ENCODE measurements at places on chromosomes 5 and 9. TPM values are rescaled to one million over a fixed set of nuclear protein-coding genes. Genes with fewer than 3 reads are reported as not detected.
A peak's percentile ranks its signal among the peaks of the same experiment; 100 is the strongest.

DNA sequence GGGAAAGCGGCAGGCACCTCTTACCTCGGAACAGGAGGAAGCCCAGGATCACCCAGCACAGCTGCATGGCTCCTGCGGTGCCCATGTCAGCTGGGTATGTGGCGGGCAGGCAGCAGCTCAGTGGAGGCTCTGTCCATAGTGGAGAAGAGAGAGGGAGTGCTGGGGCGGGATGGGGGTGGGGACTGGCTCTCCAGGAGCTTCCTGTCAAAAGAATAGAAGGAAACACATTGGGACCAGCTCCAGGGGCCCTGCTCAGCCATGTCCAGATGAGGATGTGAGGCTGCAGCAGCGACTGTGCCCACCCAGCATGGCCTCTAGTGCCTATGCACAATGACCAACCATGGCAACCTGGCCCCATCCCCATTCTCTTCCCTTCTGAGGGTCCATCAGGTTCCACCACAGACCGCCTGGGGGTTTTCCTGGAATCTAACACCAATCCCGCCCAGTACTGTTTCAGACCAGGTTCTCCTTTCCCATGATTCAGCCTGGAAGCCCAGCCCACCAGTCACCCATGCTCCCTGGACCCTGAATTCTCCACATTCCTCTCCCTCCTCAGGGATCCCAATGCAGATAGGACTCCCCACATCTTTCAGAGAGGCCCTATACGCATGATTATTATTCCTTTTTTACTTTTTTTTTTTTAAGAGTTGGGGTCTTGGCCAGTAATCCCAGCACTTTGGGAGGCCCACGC, at the start of gene ECSCR:
ECSCR (minus strand) TSS at position 158 of the 691 bp plus-strand sequence; CDS start at position 85, 73 bp downstream.
- DNase-seq = no peak

DNA sequence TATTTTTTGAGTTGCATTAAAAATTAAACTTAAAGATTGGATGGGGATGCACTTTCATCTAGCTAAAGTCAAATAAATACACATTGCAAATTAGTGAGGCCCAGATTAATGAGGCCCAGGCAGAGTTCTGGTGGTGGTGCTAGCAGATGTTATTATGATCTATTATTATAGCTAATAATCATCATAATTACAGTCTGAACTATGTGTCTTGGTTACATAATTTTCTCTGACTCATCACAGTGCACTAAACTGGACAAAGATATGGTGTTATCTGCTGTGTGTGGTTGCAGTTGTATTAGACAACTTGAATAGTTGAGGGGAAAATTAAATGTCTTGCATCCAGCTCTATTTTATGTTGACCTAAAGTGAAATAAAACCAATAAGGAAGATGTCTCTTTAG, 568.8 kb downstream of the TLR4 start:
- DNase-seq = no peak

DNA sequence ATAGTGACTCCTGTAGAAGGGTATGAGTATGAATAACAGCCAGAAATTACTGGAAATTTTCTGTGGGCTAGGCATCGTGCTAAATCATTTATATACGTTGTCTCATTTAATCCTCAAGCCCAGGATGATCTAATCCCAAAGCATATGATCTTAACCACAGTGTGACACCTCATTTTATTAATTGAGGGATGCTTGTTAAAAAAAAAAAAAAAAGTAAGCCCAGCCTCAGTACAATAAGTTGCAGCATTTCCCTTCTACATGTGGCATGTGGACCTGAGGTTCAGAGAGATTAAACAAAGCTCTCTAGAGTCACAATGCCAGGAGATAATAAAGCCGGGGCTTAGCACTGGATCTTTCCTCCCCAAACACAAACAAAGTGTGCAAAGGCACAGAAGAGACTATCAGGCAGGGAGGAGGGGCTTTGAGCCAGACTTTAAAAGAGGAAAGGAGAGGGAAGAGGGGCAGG, 49.5 kb downstream of the KLF4 start:
- DNase-seq = no peak

GRCh38 chr5:26674846-26675245, 363.5 kb downstream of the CDH9 start:
- no peak for DNase-seq

DNA sequence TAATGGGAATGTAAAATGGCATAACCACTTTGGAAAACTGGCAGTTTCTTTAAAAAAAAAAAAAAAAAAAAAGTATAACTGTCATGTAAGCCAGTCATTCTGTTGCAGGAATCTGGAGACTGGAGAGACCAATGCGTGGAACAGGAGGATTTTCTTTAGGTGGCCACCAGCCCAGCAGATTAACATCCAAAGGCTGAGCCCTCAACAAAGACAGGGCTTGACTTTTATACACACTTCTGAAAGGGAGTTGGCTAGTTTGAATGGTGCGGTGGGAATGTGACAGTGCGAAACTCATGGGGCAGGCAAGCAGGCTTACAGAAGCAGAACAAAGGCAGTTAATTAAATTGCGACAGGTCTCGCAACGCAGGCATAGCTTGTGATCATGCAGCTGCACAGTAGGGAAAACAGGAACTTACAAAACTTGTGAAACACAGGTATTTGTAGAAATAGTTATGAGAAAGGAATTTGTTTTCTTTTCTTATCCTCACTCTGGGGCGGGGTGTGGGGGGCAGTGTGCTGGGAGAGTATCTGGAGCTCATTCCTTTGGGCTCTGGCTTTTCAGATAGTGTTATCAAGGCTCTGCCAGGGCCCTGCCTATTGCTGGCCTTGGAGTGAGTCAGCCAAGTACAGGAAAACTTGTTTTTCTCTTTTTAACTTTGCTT, 12.0 kb downstream of the UIMC1 start:
- DNase-seq = peak; percentile 11

GRCh38 chr9:108162664-108163063, 673.1 kb upstream of the KLF4 start:
- DNase-seq = peak; percentile 79

DNA sequence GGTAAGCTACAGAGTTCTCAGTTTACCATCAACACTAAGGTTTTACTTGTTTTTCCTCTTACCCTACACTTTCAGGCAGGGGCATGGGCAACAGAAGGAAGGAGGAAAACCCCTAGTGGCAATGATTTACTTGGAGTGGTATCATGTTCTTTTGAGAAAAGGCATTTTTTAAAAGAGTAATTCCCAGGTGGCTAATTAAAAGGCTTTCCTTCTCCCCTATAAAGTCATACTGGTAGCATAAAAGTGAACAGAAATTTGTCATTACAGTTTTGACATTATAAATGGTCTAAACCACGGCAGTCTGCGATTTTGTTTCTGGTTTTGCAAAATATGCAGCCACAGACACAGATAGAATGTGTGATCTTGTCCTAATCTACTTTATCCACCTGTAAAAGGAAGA, 30.9 kb upstream of the OR2K2 start:
- DNase-seq = no peak

ANKRD31 gene
- 0.29 TPM for total RNA-seq

GRCh38 chr9:99628285-99628684, 193.4 kb upstream of the NR4A3 start:
- no peak for DNase-seq

DNA sequence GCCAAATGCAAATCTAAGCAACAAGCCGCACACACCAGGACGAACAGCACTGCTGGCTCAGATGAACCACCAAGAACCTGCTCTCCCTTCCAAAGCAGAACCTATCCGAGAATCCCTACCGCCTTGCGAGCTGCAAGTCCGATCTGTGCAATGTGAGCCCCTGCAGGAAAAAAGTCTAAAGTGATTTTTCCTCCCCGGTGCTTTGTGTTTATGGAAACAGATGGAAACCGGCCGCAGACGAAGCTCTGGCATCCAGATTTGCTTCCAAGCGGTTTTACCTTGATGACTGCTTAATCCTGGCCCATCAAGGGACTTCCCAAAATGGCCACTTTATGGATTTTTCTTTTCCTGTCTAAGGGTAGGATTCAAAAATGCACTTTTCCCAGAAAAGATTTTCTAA, 112.5 kb downstream of the VAV2 start:
- no peak for DNase-seq

PCDH1 gene
- 0.29 TPM for total RNA-seq

HSPB3 gene
- total RNA-seq = not detected

DNA sequence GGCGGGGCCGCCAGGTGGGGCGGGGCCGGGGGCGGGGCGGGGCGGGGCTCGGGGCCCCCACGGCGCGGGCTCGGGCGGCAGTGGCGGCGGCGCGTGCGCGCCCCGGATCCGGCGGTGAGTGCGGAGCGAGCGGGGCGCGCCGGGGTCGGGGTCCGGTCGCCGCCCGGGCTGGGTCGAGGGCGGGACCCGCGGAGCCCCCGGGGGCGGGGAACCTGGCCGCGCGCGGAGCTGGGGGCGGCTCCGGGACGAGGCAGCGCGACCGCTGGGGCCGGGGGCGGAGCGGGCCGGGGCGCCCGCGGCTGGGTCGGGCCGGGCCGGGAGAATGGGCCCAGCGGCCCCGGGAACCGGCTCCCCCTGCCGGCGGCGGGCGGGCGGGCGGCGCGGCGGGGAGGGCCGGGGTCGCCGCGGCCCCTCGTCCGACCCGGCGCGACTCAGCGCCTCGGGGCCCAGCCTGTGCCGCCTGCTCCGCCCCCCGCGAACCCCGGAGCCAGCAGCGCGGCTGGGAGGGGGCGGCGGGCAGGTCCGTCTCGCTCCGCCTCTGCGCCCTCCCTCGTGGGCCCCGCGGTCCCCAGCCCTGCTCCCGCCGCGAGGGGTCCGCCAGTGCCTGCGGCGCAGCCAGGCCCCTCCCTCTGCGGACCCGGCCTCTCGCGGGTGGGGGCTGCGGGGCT, 3.1 kb downstream of the EGFL7 start:
- DNase-seq = peak; percentile 97
